Breast epithelium (tissue), 4 donors: ENCODE measurements at places on chromosomes 5 and 9.

GRCh38 chr9:136093346-136093986 is 1.6 kb downstream of the NACC2 start:
- no peak for DNase-seq

GRCh38 chr5:123810746-123811340 is 298.9 kb downstream of the CSNK1G3 start:
- DNase-seq, result no peak

DNA sequence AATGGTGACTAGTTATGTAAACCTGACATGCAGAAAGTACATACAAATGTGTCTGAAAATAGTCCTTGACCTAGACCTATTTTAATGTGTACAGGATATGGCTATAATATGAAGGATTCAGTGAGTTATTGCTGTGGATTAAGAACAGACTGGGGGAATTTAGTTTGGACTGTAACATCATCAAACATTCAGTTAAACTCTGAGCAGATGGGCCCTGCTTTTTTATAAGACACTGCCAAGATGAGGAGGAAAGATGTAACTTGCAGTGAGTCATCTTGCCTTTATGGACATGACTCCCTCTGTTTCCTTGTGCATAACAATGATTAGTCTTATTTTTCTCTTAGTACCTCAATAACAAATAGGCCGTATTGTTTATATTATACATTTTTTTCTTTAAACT is 12.2 kb downstream of the PPP3R2 start:
- no peak for DNase-seq

DNA sequence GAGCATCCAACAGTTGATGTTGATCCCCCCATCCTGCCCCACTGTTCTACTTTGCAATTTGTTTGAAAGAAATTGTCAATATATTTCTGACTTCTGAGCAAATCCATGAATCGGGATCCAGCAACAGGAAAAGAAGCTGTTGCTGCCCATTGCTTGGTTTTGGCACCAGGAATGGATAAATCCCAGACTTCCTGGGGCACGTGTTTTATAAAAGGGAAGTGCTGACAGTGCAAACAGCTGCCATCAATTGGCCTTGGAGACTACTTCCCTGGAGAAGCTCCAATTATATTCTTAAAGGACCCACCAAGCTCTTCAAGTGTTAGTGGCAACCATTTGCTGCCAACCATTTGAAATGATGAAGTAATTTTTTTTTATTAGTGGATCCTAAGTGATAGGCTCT is 13.7 kb downstream of the STK32A start:
- no peak for DNase-seq

- DNase-seq, result no peak
Observed at GRCh38 chr5:112264666-112265065, 154.4 kb downstream of the EPB41L4A start.

DNA sequence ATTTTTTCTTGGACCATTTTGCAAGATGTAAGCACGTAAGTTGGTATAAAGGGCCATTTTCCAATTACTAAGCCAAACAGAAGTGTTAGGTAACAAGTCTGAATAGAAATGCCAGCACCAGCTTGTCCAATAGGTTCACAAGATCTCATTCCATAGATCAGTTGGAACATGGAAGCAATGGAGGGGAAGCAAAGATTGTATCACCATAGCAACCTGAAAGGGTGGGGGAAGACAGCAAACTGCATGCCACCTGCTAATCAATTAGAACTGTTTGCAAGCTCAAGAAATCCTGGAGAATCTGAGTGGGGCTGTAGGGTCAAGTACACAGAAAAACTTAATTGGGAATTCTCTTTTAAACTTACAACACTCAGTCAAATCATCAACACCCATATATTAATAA is 264.9 kb upstream of the EFNA5 start:
- DNase-seq, result no peak

- no peak for DNase-seq
Observed at GRCh38 chr9:128153060-128153946, 4.0 kb downstream of the LCN2 start.

GRCh38 chr5:92581249-92581648 is 999.8 kb downstream of the NR2F1-AS1 start:
- no peak for DNase-seq

DNA sequence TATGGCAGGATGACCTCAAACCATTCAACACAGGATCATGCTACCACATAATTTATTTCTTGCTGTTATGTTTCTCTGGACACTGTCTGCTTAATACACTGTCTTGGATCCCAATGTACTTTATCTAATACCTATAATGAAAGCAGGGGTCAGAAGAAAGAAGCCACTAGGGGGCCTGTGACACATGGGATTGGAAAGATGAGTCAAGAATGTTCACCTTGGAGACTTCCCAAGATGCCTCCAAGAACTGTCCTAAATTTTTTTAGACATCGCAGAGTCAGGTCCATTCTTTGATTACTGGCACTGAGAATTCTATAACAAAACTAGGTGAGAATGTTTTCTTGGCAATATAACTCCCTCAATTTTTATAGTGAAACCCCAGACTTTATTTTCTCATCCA is 305.8 kb upstream of the SMARCA2 start:
- no peak for DNase-seq
